ENCODE measurements at places on chromosomes 11 and 22. TPM values are rescaled to one million over a fixed set of nuclear protein-coding genes. Genes with fewer than 3 reads are reported as not detected.

GRCh38 chr11:58466293-58466692 is 24.3 kb upstream of the OR5B12 start:
- no peak overlapping the region for H3K4me3 ChIP-seq
- no peak overlapping the region for H3K27ac ChIP-seq
- no peaks in the 10 kb centered on the region for H3K36me3 ChIP-seq
- H3K4me1 ChIP-seq: no peaks in the 10 kb centered on the region
- H3K27me3 ChIP-seq: no peaks in the 10 kb centered on the region
- no peak for DNase-seq

DNA sequence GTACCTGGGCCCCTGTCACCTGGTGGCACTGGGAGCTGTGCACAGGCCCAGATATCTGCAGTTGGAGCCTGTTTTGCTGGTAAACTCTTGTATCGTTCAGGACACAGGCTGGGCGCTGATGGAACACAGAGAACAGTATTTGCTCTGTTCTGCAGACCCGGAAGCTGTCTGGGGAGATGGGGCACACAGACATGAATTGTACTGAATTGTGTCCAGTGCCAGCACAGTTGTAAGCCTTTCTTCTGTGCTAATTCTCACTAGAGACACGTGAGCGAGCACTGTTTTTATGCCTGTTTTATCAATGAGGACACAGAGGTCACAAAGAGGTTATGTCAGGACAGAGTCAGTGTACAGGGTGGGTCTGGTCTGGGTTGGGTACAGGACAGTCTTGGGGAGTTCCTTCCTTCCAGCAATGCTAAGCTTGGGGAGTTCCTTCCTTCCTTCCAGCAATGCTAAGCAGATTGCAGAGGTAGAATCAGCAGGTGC is 24.4 kb upstream of the ACR start:
- H3K4me1 ChIP-seq: no peaks in the 10 kb centered on the region
- no peak overlapping the region for H3K4me3 ChIP-seq
- H3K27me3 ChIP-seq: no peaks in the 10 kb centered on the region
- H3K27ac ChIP-seq: no peak overlapping the region

GRCh38 chr11:66766681-66767080 is 37.7 kb upstream of the SPTBN2 start:
- no peak for DNase-seq
- no peaks in the 10 kb centered on the region for H3K4me1 ChIP-seq
- H3K27me3 ChIP-seq: no peaks in the 10 kb centered on the region
- no peak overlapping the region for H3K27ac ChIP-seq
- no peak overlapping the region for H3K4me3 ChIP-seq

GRCh38 chr11:105719073-105719822 is 109.4 kb downstream of the GRIA4 start:
- no peak overlapping the region for H3K4me3 ChIP-seq
- no peak for DNase-seq
- H3K27me3 ChIP-seq: no peaks in the 10 kb centered on the region
- no peaks in the 10 kb centered on the region for H3K36me3 ChIP-seq
- H3K4me1 ChIP-seq: no peaks in the 10 kb centered on the region

DNA sequence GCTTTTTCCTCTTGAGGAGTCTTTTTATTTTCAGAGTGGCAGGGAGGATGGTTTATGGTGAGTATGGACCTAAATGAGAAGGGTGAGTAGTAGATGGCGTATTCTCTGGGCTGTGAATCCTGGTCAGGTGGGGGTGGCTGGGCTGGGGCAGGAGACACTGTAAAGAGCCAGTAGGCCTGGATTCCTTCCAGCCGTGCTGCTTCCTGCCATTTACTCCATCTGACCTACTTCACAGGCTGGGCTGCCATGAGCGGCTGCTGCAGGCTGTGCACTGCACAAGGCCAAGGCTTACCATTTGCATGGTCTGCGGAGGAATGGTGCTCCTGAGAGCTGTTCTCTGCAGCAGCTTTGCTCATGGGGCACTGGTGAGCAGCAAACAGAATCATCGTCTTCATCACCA is 297.6 kb downstream of the KIRREL3 start:
- no peak overlapping the region for H3K4me3 ChIP-seq
- DNase-seq: no peak
- no peaks in the 10 kb centered on the region for H3K36me3 ChIP-seq
- H3K27ac ChIP-seq: no peak overlapping the region

GRCh38 chr22:21443057-21443734 is 24.0 kb upstream of the TMEM191C start:
- no peaks in the 10 kb centered on the region for H3K36me3 ChIP-seq
- H3K27ac ChIP-seq: no peak overlapping the region
- DNase-seq: no peak
- H3K27me3 ChIP-seq: no peaks in the 10 kb centered on the region

DNA sequence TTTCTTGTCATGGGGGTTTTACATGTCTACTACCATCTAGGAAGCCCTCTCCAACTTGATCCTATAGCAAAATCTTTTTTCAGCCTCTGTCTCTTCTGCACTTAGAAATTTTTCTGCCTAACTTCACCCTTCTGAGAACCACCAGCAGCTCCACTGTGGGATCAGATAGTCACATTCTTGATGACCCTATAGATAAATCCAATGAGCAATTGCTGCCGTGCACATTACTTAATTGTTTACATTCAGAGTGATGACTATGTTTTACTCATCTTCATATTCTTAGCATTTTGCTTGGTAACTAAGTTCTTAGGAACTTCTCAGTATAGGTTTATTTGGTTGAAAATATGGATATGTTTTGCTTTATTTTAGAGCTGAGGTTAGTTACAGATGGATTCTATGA is 12.4 kb upstream of the ETS1 start:
- no peak overlapping the region for H3K27ac ChIP-seq

DNA sequence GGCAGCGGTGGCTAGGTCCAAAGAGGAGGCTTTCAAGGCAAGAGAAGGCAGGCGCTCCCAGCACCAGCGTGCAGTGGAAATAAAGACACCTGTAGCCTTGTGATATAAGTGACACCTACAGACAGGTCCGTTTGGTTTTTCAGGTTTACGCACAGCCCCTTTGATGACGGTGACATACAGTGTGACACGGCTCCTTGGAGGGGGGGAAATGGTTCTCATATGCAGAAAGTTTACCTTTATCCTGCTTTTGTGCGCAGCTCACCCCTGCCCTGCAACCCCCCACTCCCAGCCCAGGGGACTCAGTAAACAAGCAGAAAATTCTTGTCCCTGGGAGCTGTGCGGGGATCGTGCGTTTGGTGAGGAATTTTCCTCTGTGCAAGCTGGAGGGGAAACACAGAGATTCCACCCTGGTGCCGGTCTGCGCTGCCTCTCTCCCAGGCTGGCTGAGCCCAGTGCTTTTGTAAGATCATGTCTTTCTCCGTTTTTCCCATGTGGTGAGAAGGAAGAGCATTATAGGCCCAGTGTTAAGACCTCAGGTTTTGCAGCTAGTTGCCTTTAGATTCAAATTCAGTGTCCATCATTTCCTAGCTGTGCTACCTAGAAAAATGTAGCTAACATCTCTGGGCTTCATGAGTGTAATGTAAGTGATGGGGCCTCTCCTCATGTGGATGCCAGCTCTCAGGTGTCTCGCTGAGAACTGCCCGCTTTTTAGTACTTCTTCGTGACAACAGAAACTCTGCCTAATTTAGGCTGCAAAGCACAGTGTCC is at the start of gene ELF5:
Gene ELF5 (minus strand): TSS at position 113 of the 768 bp plus-strand sequence. CDS start 8,045 bp downstream, outside the sequence.
- no peak within 1 kb of the TSS for H3K4me3 ChIP-seq
- H3K4me1 ChIP-seq: no peaks in the 10 kb centered on the region
- DNase-seq: no peak
- H3K27ac ChIP-seq: no peak within 1 kb of the TSS

DNA sequence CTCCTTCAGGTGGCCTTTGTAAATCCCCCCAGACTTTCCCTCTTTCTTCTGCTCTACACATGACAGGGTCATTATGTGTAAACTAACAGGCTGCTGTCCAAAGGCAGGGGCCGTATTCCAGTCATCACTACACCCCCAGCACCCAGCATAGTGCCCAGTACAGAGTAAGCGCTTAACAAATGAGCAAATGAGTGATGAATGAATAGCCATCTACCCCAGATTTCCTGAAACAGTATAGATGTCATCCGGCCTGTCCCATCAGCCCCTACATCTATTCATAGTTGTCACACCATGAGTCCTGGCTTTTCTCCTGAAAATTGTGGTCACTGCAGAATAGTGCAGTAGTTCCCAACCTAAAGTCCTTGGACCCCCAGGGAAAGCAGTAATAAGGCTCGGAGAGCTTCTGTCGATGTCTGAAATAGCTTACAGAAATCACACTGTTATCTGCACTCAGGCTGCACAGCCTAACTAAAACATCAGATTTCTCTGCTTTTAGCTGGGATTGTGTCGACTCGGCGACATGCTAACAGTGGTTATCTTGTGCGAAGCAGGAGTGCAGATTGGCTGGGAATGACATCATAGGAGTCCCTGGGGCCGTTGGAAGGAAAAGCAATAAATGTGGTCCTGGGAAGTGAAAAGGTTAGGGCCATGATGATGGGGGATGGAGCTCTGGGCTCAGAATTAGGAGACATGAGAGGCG is 143.8 kb upstream of the NECTIN1 start:
- no peak for DNase-seq
- H3K4me3 ChIP-seq: no peak overlapping the region
- H3K27me3 ChIP-seq: no peaks in the 10 kb centered on the region
- no peak overlapping the region for H3K27ac ChIP-seq
- no peaks in the 10 kb centered on the region for H3K36me3 ChIP-seq

GRCh38 chr22:45842291-45842991 is 134.5 kb downstream of the WNT7B start:
- H3K27ac ChIP-seq: no peak overlapping the region
- H3K4me3 ChIP-seq: no peak overlapping the region
- H3K27me3 ChIP-seq: no peaks in the 10 kb centered on the region

GRCh38 chr22:31333641-31334040 is 12.5 kb downstream of the PATZ1 start:
- H3K36me3 ChIP-seq: no peaks in the 10 kb centered on the region
- H3K4me3 ChIP-seq: no peak overlapping the region
- no peaks in the 10 kb centered on the region for H3K4me1 ChIP-seq
- no peak for DNase-seq
- H3K27me3 ChIP-seq: no peaks in the 10 kb centered on the region
- no peak overlapping the region for H3K27ac ChIP-seq

- H3K36me3 ChIP-seq: no peaks in the 10 kb centered on the region
- no peak overlapping the region for H3K4me3 ChIP-seq
- H3K4me1 ChIP-seq: no peaks in the 10 kb centered on the region
- no peaks in the 10 kb centered on the region for H3K27me3 ChIP-seq
Measured at GRCh38 chr11:78759071-78759470, 184.4 kb upstream of the NARS2 start.

GRCh38 chr11:79708319-79708932 is 267.6 kb upstream of the TENM4 start:
- H3K4me3 ChIP-seq: no peak overlapping the region
- no peaks in the 10 kb centered on the region for H3K4me1 ChIP-seq
- no peak for DNase-seq
- no peaks in the 10 kb centered on the region for H3K27me3 ChIP-seq
- H3K27ac ChIP-seq: no peak overlapping the region

DNA sequence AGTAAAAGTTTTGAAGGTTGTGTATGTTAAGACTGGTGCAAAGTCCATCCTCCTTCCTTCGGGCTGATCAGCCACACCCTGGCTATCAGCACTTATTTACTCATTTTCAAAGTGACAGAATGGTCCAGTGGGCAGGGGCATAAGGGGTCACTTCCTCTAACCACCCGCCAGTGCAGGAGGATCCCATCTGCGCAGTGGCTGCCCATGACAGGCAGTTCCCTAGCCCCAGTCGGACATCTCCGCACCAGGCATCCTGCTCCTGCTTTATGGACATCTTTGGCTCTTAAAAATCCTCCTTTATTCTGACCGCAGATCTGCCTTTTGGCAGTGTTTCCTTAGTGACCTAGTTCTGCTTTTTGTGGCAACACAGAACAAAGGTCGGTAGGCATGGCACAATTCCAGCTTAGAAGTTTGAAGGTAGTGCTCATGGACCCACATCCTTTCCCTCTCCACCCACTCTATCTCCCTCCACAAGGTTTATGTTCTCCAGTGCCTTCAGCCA is 55.9 kb downstream of the BMAL1 start:
- H3K4me3 ChIP-seq: no peak overlapping the region
- no peak for DNase-seq
- no peaks in the 10 kb centered on the region for H3K4me1 ChIP-seq
- no peaks in the 10 kb centered on the region for H3K36me3 ChIP-seq
- no peaks in the 10 kb centered on the region for H3K27me3 ChIP-seq

- H3K27me3 ChIP-seq: no peaks in the 10 kb centered on the region
- no peaks in the 10 kb centered on the region for H3K4me1 ChIP-seq
- H3K36me3 ChIP-seq: no peaks in the 10 kb centered on the region
- no peak overlapping the region for H3K4me3 ChIP-seq
Measured at GRCh38 chr11:76622493-76623094, 48.0 kb downstream of the LRRC32 start.

DNA sequence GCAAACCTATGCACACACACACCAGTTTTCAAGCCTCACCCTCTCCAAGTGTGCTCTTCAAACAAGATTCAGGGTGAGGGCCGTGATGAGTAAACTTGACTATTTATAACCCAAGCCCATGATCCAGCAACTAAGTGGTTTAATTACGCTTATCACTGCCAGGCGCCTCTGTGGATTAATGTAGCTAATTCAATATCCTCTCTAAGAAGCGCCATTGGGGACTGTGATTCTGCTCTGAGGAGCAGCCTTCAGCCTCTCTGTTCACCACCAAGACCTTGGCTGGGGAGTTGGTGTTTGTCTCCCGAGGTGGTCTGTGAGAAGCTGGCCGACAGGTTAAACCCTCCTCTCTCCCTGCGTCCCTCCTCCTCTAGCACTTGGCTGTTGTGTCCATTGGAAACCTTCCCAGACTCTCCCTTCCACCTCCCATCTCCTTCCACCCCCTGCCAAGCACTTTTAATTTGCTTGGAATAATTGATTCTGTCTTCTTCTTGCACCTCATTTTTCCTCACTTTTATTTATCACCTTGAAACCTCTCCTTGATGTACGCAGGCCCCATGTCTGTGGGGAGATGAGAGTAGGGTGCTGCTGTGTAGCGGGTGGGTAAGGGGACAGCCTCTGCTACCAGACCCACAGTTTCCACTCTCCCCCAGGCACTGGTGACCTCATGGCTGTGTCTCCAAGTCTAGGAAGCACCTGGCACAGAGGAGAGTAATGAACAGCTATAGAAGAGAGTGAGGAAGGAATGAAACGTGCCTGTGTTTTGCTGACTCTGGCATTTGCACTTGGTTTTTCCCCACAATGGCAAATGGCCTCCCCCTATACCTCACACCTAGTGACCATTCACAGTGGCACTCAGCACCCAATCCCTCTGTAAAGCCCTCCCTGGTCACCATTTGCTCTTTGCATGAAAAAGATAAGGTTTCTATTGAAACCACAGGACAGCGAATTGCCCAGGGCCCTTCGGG is 236.6 kb downstream of the GRIK4 start:
- DNase-seq: no peak
- no peaks in the 10 kb centered on the region for H3K36me3 ChIP-seq
- no peak overlapping the region for H3K4me3 ChIP-seq

DEUP1 gene
- total RNA-seq: 0.41 TPM

THY1 gene
- total RNA-seq: 88.9 TPM

CD3E gene
- not detected for total RNA-seq

ARRB1 gene
- total RNA-seq: 61.8 TPM

ANO5 gene
- 14.5 TPM for total RNA-seq

ATG13 gene
- total RNA-seq: 56.6 TPM

Measured in uterus (tissue), 4 donors.